HEK293T (cell line): ENCODE measurements at places on chromosomes 2 and 18.
A peak's percentile ranks its signal among the peaks of the same experiment; 100 is the strongest.

DNA sequence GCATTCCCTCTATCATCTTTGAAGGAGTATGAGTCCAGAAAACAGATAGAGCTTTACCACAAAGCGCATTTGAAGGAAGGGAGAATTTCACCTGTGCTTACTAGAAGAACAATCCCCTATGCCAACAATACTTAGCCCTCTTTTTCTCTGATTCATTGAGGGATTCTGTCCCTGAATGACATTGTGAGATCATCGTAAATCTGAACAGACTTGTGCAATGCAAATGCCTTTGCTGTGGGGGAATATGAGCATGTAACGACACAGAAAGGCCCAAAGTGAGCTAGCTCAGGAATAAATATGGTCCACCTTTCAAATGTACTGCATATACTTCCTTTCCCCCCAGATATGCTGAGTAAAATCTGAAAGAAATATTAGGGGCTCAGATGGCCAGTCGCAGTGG is 67.6 kb downstream of the SCN1A start:
- DNase-seq, result no peak

- DNase-seq, result peak; percentile 41
Measured at GRCh38 chr2:43576981-43577892, 18.6 kb downstream of the THADA start.

DNA sequence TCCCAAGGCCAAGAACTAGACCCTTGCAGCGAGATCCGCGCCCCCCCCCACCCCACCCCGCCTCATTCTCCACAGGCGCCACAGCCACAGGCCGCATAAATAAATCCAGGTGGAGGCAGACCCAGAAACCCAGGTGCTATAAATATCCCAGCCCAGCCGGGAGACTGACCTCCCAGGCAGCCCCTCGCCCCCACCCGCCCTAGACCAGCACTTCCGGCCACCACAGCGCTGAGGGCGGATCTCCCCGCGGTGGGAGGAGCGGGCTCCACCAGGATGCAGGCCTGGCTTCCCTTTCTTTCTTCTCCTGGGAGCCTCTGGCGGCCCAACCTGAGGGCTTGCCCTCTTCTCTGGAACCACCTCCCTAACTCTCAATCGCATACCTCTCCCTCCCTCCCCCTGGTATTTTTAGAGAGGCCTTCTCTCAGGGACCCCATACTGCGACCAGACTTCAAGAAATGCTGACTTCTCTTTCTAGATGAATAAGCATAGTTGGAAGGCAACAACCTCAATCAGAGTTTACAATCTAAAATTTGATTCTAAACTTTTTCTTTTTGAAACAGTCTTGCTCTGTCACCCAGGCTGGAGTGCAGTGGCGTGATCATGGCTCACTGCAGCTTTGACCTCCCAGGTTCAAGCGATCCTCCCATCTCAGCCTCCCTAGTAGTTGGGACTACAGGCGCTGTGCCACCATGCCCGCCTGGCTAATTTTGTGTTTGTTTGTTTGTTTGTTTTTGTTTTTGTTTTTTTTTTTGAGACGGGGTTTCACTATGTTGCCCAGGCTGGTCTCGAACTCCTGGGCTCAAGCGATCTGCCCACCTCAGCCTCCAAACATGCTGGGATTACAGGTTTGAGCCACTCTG is 55.0 kb downstream of the PKDCC start:
- DNase-seq, result no peak

DNA sequence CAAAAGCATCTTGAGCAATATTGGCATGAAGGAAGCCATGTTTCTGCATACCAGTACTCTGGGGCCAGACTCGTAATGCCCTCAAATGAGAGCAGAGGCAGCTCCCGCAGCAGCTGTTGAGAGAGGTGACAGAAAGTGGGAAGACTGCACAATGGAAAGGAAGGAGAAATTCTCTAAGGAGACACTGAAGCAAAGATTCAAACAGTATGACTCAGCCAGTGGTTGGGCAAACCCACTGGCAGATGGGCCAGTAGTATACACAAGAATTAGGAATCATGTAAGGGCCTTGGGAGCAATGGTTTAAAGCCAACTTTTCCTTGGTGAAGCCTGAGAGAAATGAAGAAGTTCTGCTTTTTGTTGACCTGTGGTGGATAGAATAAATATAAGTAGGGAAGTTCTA is 2092.7 kb upstream of the PIK3C3 start:
- DNase-seq, result no peak

DNA sequence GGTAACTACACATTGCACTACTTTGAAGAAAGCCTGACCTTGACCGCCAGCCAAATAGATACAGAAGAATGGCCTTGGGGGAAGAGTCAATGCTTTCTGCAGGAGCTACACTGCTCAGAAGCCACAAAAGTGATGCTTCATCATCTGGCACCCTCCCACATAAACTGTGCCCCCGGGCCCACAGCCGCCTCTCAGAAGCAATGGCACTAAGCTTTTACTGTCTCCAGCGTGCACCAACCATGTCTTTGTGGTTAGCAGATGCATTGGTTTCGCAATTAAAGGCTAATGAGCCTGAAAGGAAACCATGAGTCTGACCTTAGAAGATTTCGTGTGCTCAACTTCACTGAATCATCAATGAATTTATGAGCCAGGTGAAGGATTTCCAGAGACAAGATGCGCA is 209.4 kb upstream of the TRIB2 start:
- no peak for DNase-seq

DNA sequence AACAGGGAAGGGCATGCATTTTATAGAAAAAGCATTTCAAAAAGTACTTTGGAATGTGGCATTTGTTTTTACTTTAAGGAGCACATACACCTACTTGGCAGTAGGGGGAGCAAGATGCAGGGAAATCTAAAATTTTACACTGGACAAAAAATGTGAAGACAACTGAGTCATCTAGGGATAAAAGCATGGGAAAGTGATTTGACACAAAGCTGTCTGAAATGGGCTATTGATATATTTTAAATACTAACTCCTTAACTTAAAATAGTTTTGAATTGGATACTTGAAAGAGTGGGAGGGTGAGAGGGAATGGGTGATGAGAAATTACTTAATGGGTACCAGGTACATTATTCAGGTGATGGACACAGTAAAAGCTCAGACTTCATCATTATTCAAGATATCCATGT is 15.8 kb downstream of the TMEM200C start:
- DNase-seq, result peak; percentile 11

DNA sequence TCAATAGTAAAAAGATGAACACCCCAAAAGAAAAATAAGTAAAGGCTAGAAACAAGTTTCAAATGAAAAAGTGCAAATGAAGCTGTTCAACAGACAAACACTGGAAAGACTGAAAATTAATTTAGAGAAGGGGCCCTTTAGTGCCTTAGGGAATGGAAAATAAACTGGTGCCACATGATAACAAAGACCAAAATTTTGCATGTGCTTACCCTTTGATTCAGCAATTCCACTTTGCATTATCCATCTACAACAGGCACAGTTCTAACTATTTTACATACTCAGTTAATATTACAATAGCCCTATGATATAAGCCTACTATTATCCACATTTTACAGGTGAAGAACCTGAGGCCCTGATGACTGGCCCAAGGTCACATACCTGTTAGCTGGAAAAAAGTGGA is 183.9 kb downstream of the NBAS start:
- DNase-seq, result no peak

GRCh38 chr2:65866148-65866547 is 433.7 kb upstream of the SPRED2 start:
- DNase-seq, result no peak

- DNase-seq, result no peak
Measured at GRCh38 chr2:153953761-153954160, 82.0 kb downstream of the GALNT13 start.

GRCh38 chr2:220641137-220641536 is 931.0 kb downstream of the EPHA4 start:
- DNase-seq, result no peak

- DNase-seq, result no peak
Measured at GRCh38 chr2:65392609-65393008, 39.8 kb downstream of the SPRED2 start.

GRCh38 chr2:42217307-42217706 is 48.2 kb downstream of the EML4 start:
- DNase-seq, result no peak

- DNase-seq, result no peak
Measured at GRCh38 chr2:241864850-241865213, 4.7 kb upstream of the RTP5 start.

- DNase-seq, result no peak
Measured at GRCh38 chr2:58137221-58137620, 90.6 kb downstream of the VRK2 start.

GRCh38 chr2:168773719-168774521 is 28.5 kb upstream of the NOSTRIN start:
- DNase-seq, result peak; percentile 72

DNA sequence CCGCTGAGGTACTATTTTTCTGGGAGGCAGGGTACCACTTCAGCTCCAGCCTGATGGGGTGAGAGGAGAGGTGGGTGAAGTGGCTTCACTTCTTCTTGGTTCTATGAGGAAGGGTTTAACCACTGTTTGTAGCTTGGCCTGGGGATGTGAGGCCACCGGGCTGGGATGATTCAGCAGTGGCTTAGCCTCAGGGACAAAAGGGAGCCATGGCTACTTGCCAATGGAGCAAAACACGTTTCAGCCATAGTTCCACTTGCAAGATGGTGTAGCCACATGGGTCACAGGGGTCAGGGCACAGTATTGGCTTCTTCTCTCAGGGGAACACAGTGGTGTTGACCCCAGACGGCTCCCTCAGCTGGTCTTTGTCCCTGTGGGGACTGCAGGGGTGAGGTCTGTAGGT is 14.9 kb downstream of the ZDBF2 start:
- DNase-seq, result no peak

GRCh38 chr2:111952871-111953452 is 54.6 kb downstream of the MERTK start:
- DNase-seq, result no peak

DNA sequence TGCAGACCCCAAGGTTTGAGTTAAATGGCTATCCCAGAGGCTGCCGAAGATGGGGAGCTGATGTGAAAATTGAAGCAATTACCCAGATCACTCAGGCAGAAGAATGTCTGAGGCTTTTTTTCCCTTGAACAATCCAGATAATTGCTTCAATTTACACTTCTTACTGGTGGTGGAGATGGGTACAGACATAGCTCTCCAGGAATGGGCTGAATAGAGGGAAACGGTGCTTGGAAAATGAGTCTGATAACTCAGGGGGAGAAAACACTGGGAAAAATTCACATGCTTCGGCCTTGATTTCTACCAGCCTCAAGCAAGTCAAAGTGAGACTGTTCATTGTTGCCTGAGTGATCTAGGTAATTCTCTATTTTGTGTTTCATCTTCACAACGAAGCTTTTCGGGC is 9.5 kb upstream of the KIF5C start:
- no peak for DNase-seq

DNA sequence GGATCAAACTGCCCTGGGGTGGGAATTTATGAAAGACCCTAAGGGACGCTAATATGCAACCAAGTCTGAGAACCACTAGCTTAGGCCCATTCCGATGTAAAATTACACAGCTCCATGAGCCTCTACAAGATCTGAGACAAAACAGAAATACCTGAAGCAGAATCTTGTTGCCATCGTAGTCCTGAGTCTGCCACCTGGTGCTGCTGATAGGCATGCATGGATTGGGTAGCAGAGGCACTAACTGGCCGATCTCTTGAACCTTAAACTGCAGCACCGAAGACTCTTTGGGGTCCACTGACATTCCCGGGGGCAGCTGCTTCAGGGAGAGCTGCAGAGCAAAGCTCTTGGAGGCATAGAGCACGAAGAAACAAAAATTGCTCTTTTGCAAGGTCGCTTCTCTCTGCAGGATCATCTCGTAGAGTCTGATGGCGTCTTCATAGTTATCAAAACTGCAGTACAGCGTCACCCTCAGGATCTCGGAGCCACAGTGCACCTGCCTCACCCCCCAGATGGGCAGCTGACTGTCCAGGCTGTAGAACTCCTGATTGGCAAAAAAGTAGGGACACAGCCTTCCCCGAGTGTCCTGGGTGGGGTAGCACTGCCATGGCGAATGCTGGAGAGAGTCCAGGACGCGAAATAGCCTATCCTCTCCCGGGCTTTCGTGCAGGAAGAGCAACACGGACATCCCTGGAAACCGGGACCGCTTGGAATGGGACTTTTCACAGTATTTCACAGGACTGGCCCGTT is 848 bp downstream of the FAM124B start:
- DNase-seq, result no peak

- DNase-seq, result no peak
Measured at GRCh38 chr2:169713331-169713730, 19.1 kb downstream of the PHOSPHO2 start.

DNA sequence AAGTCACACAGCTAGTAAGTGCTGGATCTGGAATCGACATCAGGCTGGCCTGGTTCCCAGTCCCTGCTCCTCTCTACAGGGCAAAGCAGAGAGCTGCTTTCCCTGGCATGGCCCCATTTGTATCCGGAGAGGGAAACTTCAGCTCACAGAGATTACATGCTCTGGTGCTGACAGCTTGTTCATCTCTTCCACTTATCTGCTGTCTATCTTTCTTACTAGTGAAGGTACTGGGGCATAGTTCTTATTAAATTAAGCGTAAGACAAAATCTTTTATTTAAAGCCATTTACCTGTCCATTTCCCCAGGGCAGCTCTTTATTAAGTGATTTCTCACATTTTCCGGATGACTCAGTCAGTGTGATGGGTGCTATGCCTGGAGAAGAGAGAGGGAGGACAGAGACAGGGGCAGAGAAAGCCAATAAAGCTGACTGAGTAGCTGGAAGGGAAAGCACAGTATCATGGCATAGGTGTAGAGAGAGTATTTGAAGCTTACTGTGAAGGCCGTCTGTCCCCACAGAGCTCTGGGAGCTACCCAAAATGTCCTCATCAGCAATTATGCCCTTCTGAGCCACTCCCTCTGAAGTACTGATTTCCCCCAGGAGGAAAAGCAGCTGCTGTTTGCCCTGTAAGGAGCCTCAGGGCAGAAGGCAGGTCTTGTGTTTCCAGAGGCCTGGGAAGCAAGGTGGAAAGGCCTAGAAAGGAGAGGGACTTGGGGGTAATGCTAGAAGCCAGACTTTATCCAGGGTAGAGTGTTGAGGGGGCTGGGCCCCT is 44.1 kb upstream of the EPAS1 start:
- DNase-seq, result no peak

GRCh38 chr2:145715601-145716000 is 1195.7 kb upstream of the ZEB2 start:
- no peak for DNase-seq

DNA sequence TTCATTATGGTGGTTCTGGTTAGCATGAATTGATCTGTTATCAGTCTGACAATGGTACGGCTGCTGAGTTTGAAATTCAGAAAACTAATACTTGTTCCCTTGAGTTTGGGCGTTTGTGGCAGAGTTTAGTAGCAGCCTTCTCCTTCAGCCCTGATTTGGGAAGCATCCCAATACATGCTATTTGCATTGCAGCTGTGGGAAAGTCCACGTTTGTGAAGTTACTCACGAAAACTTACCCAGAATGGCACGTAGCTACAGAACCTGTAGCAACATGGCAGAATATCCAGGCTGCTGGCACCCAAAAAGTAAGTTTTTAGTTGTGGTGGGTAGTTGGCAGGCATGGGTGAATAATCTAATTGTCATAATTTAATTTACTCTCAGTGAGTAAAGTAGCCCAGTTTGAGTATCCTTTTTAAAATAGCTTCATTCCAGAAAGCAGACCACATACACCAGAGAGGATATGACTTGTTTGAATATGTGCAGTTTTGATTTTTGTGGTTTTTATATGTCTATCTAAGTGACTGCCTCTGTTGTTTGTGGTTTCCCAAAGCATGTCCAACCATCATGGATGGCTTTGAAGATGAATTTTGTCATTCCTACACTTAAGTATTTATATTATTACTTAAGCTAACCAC is 12.2 kb downstream of the DGUOK start:
- no peak for DNase-seq
